CD4-positive, alpha-beta memory T cell (primary cell): ENCODE measurements at places on chromosomes 6 and 20. TPM values are rescaled to one million over a fixed set of nuclear protein-coding genes. Genes with fewer than 3 reads are reported as not detected.

Gene MUCL3
- total RNA-seq, result not detected

Gene SLC16A10
- total RNA-seq, result 11.2 TPM

Gene FLOT1
- 75.3 TPM for total RNA-seq

Gene TRIM31
- 0.20 TPM for total RNA-seq

Gene DDX43
- 0.81 TPM for total RNA-seq

Gene CDS2
- total RNA-seq, result 59.8 TPM

Gene NKX2-2
- not detected for total RNA-seq

Gene TTBK1
- 0.06 TPM for total RNA-seq

Gene ZNF292
- 74.8 TPM for total RNA-seq

Gene LPIN3
- total RNA-seq, result 0.11 TPM

Gene LINC00237
- not detected for total RNA-seq

Gene TCP1
- 162 TPM for total RNA-seq

DNA sequence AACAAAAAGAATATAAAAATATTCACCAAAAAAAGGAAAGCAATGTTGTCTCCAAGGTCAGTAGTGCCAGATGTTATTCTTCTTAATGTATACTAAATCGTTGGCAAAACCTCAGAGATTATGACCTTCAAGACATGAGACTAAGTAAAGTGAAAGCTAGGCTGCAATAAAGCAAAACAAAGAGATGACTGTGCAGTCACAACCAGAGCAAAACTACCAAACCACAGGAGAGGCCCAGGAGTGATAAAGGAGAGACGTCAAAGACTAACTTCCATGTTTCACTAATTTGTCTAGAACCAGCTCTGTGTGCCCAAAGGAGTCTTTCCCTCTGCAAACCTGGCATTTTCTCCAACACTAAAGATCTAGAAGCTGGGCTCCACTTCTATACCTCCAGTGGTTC is 155.9 kb upstream of the POU3F2 start:
- no peaks in the 10 kb centered on the region for H3K27me3 ChIP-seq
- no peak overlapping the region for H3K27ac ChIP-seq
- no peak for DNase-seq
- H3K4me1 ChIP-seq, result no peaks in the 10 kb centered on the region
- no peak overlapping the region for H3K4me3 ChIP-seq

DNA sequence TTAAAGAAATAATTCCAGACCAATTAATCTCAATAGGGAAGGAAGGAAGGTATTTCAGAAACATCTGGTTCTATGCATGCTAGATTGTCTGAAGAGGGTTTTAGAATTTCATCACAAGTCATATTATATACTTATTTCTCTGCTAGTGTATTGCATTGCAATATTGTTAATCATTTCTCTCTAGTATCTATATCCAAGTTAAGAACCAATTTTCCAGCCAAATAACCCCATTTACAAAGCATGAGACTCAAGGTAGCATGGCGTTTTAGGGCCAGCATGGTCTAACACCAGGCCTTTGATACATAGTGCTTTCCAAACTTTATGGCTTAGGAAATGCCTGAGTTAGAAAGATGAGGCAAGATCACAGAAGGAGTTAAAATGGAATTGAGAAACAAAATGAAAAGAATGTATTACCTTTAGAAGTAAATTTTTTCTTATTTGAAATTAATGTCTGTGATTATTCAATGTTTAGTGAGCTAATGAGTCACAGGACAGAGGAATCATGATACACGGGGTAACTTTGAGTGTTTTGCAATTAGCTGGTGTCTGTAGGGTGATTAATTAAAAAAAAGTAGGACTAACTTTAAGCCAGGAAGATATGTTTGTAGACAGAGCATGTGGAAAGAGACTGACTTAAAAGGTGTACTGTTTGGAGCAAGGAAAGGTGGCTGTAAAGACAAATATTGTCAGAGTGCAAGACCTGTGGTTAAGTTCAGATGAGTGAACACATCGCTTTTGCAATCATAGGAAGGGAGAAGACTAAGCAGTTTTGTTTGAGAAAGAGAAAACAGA is 1006.2 kb upstream of the CITED2 start:
- DNase-seq, result no peak
- no peak overlapping the region for H3K27ac ChIP-seq
- no peaks in the 10 kb centered on the region for H3K27me3 ChIP-seq
- H3K4me3 ChIP-seq, result no peak overlapping the region
- H3K36me3 ChIP-seq, result no peaks in the 10 kb centered on the region
- no peaks in the 10 kb centered on the region for H3K4me1 ChIP-seq

GRCh38 chr20:17936286-17936760 is 32.3 kb downstream of the SNX5 start:
- H3K27ac ChIP-seq, result no peak overlapping the region
- peaks cover 13% of the 10 kb centered on the region for H3K4me1 ChIP-seq
- DNase-seq, result no peak
- H3K4me3 ChIP-seq, result no peak overlapping the region
- no peaks in the 10 kb centered on the region for H3K27me3 ChIP-seq

- H3K27ac ChIP-seq, result no peak overlapping the region
- no peak overlapping the region for H3K4me3 ChIP-seq
- DNase-seq, result no peak
- H3K36me3 ChIP-seq, result no peaks in the 10 kb centered on the region
Measured at GRCh38 chr6:148223424-148223842, 119.2 kb upstream of the SASH1 start.

DNA sequence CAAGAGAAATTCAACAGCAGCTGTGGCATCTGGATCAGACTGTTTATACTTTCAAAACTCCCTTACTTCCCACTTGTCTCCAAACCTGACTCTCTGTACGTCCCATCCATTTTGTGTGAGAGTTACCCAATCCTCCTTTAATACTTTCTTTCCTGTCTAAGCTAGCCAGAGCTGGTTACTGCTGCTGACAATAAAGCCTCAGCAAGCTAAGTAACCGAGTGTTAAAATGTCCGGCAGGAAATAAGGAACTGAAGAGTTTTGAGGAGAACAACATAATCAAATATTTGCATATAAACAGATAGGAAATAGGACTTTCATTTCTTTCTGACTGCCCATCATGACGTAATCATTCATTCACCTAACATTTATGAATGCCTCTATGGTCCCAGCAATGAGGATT is 11.6 kb downstream of the TMEM30A start:
- peaks cover 6% of the 10 kb centered on the region for H3K36me3 ChIP-seq
- H3K4me1 ChIP-seq, result peaks cover 41% of the 10 kb centered on the region
- no peak overlapping the region for H3K4me3 ChIP-seq
- H3K27me3 ChIP-seq, result no peaks in the 10 kb centered on the region
- DNase-seq, result no peak

GRCh38 chr6:50120300-50120699 is 70.6 kb upstream of the DEFB112 start:
- H3K36me3 ChIP-seq, result no peaks in the 10 kb centered on the region
- no peak overlapping the region for H3K4me3 ChIP-seq
- no peaks in the 10 kb centered on the region for H3K27me3 ChIP-seq
- DNase-seq, result no peak
- H3K27ac ChIP-seq, result no peak overlapping the region
- H3K4me1 ChIP-seq, result no peaks in the 10 kb centered on the region

GRCh38 chr6:14075095-14075503 is 42.5 kb upstream of the CD83 start:
- no peaks in the 10 kb centered on the region for H3K36me3 ChIP-seq
- H3K27ac ChIP-seq, result peak overlapping the region; percentile 60

- DNase-seq, result no peak
- H3K4me3 ChIP-seq, result no peak overlapping the region
- peaks cover 88% of the 10 kb centered on the region for H3K27me3 ChIP-seq
- H3K4me1 ChIP-seq, result peaks cover 57% of the 10 kb centered on the region
Measured at GRCh38 chr6:98828211-98828788, 6.1 kb upstream of the POU3F2 start.

GRCh38 chr20:4665591-4665990 is 56.1 kb upstream of the PRND start:
- no peak for DNase-seq
- no peaks in the 10 kb centered on the region for H3K27me3 ChIP-seq
- H3K4me3 ChIP-seq, result no peak overlapping the region

GRCh38 chr6:15061180-15061641 is 184.7 kb upstream of the JARID2 start:
- no peaks in the 10 kb centered on the region for H3K4me1 ChIP-seq
- no peak for DNase-seq
- no peaks in the 10 kb centered on the region for H3K36me3 ChIP-seq
- H3K4me3 ChIP-seq, result no peak overlapping the region

GRCh38 chr6:20608356-20608755 is 74.1 kb downstream of the CDKAL1 start:
- no peak overlapping the region for H3K27ac ChIP-seq
- H3K36me3 ChIP-seq, result no peaks in the 10 kb centered on the region
- no peaks in the 10 kb centered on the region for H3K4me1 ChIP-seq
- no peak for DNase-seq

GRCh38 chr6:43809417-43810305 is 39.6 kb downstream of the VEGFA start:
- no peak overlapping the region for H3K4me3 ChIP-seq
- no peaks in the 10 kb centered on the region for H3K36me3 ChIP-seq
- peaks cover 5% of the 10 kb centered on the region for H3K4me1 ChIP-seq
- DNase-seq, result no peak
- no peak overlapping the region for H3K27ac ChIP-seq

- no peaks in the 10 kb centered on the region for H3K27me3 ChIP-seq
- no peak for DNase-seq
- H3K36me3 ChIP-seq, result no peaks in the 10 kb centered on the region
- no peaks in the 10 kb centered on the region for H3K4me1 ChIP-seq
- H3K4me3 ChIP-seq, result no peak overlapping the region
Measured at GRCh38 chr20:53795170-53795569, 201.5 kb upstream of the ZNF217 start.

GRCh38 chr6:153790876-153791473 is 248.1 kb upstream of the OPRM1 start:
- no peaks in the 10 kb centered on the region for H3K36me3 ChIP-seq
- no peak overlapping the region for H3K27ac ChIP-seq
- H3K27me3 ChIP-seq, result no peaks in the 10 kb centered on the region
- no peak overlapping the region for H3K4me3 ChIP-seq
- no peaks in the 10 kb centered on the region for H3K4me1 ChIP-seq

DNA sequence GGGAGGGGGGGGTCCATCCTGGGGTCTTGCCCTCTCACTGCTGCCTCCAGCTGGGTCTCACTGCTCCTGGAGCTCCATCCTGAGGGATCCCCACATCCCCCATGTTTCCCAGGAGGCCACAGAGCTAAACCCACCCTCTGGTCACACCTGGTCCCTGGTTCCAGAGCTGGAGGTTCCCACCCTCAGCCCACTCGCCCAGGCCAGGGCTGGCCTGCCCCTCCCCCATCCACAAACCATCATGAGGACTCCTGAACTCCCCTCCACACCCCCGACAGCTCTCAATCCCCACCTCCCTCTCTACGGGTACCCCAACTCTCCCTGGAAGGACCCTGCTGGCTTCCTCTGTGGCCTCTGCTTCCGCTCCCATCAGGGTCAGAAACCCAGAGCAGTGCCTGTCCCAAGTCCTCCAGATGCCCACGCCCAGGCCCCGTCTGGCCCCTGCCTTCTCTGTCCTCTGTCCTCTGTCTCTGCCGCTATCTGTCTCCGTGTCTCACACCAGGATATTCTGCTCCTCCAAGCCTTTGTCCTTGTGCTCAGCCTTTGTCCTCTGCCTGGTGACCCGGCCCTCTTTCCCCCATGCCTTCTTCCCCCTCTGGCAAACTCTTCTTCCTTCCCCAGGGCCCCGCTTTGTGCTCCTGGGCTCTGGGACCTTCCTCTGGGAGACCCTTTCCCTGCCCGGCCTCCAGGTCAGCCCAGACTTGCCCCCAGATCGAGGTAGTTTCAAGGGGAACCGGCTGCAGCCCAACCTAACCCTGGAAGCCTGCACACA is 74.0 kb downstream of the SRC start:
- no peak for DNase-seq
- H3K27ac ChIP-seq, result no peak overlapping the region
- no peaks in the 10 kb centered on the region for H3K4me1 ChIP-seq

- H3K27ac ChIP-seq, result no peak overlapping the region
- DNase-seq, result no peak
- H3K4me1 ChIP-seq, result no peaks in the 10 kb centered on the region
- H3K4me3 ChIP-seq, result no peak overlapping the region
- no peaks in the 10 kb centered on the region for H3K27me3 ChIP-seq
Measured at GRCh38 chr20:23126281-23127061, 40.3 kb upstream of the CD93 start.

GRCh38 chr6:16442031-16442430 is 203.6 kb downstream of the GMPR start:
- peaks cover 49% of the 10 kb centered on the region for H3K4me1 ChIP-seq
- no peak for DNase-seq
- no peaks in the 10 kb centered on the region for H3K27me3 ChIP-seq
- no peaks in the 10 kb centered on the region for H3K36me3 ChIP-seq
- H3K27ac ChIP-seq, result no peak overlapping the region
- H3K4me3 ChIP-seq, result no peak overlapping the region

GRCh38 chr6:79686707-79687309 is 55.7 kb downstream of the SH3BGRL2 start:
- H3K4me1 ChIP-seq, result no peaks in the 10 kb centered on the region
- no peaks in the 10 kb centered on the region for H3K27me3 ChIP-seq
- no peak overlapping the region for H3K4me3 ChIP-seq
- DNase-seq, result no peak
- H3K27ac ChIP-seq, result no peak overlapping the region
- no peaks in the 10 kb centered on the region for H3K36me3 ChIP-seq

- no peaks in the 10 kb centered on the region for H3K27me3 ChIP-seq
- no peaks in the 10 kb centered on the region for H3K4me1 ChIP-seq
- no peak overlapping the region for H3K4me3 ChIP-seq
- H3K36me3 ChIP-seq, result no peaks in the 10 kb centered on the region
- DNase-seq, result no peak
- no peak overlapping the region for H3K27ac ChIP-seq
Measured at GRCh38 chr20:10200330-10200729, 18.3 kb upstream of the SNAP25 start.

- no peak overlapping the region for H3K27ac ChIP-seq
- no peak for DNase-seq
- H3K4me3 ChIP-seq, result no peak overlapping the region
Measured at GRCh38 chr6:23213193-23213592, 643.8 kb downstream of the HDGFL1 start.

GRCh38 chr20:11063444-11063843 is 389.6 kb upstream of the JAG1 start:
- no peaks in the 10 kb centered on the region for H3K4me1 ChIP-seq
- H3K4me3 ChIP-seq, result no peak overlapping the region
- no peaks in the 10 kb centered on the region for H3K27me3 ChIP-seq
- H3K36me3 ChIP-seq, result no peaks in the 10 kb centered on the region

- peak; percentile 78 for DNase-seq
- H3K27me3 ChIP-seq, result no peaks in the 10 kb centered on the region
Measured at GRCh38 chr6:109455437-109456110, at the start of gene MICAL1. MICAL1 (minus strand) TSS chr6:109455772; CDS start chr6:109454196, 1,576 bp downstream.

DNA sequence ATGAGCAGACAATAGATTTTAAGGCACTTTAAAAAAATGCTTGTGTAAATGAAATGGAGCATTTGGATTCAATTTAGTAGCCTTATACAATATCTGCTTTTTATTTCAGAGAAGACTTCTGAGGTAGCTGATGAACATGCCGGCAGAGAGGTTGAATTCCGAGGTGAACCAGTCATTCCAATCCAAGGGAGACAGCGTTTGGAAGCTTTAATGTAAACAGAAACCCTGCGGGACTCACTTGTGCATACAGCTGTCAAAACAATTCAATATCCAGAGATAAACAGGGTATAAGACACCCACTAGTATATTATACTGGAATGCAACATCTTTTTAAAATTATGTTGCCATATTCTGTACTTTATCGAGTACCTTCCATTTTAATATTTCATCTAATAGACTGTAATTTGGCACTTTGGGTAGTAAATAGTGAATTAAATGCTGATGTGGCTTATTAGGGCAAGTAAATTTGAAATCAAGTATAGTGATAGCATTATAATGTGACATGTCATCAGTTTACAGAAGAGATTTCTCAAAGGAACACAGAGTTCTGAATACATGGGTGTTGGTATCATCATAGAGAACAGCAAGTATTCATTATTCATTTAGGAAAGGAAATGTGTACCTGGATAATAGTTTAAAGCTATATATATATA is 347.7 kb downstream of the PRKN start:
- H3K27me3 ChIP-seq, result no peaks in the 10 kb centered on the region
- no peak for DNase-seq
- H3K27ac ChIP-seq, result no peak overlapping the region
- H3K4me3 ChIP-seq, result no peak overlapping the region
- H3K4me1 ChIP-seq, result no peaks in the 10 kb centered on the region
